Muscle of back (tissue), 13 donors: ENCODE measurements at places on chromosomes 6 and 20. TPM values are rescaled to one million over a fixed set of nuclear protein-coding genes. Genes with fewer than 3 reads are reported as not detected.

The TBXT gene
- polyA plus RNA-seq, result not detected

GRCh38 chr6:144845186-144845585 is 560.1 kb downstream of the UTRN start:
- no peak for DNase-seq

DNA sequence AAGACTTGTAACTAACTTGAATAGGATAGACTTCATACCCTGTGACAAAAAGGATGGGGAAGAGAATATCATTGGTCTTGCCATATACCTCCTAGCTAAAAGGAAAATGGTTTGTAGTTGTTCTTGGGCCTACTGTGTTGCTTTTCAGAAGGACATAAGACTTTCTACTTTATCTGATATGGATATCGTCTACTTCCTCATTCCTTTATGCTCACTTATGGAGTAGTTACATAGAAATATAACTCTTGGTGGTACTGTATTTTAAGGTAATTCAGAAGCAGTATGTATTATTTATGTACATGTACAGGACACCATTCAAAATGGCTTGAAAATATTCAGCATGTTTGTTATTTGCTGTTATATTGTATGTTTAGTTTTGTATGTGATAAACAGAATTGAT is 8.0 kb downstream of the FAM217B start:
- DNase-seq, result no peak

DNA sequence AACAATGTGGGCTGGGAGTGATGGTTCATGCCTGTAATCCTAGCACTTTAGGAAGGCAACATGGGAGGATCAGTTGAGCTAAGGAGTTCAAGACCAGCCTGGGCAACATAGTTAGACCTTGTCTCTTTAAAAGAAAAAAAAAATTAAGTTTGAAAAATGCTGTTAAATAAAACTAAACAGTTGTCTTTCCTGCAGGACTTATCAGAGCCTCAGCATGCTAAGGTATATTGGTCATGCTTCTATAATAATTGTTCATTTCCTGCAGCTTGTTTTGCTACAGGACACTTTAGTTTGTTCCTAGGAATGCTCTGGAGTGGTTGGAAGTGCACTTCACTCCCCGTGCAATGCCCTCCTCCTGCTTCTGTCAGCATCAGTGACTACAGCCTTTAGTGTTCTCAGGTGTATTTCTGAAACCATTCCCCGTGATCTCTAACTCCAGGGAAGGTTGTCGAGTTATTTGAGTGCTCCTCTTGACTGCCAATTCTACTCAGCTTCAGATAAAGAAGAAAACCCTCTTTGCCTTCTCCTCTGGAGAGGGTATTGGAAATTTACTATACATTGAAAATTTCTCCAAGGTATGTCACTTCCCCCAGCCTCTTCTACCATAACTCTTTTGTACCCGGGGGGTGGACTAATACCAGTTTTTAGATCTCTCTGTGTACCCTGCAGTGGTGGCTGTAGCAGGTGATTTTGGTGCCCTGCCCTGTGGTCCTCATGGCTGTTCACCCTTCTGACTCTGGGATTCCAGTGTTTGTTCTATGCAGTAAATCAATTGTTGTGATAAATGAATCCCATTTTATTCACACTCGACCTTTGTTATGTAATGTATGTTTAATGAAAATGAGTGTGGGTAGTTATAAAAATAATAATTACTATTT is 33.8 kb downstream of the NHLRC1 start:
- DNase-seq, result no peak

The BPI gene
- 0.42 TPM for polyA plus RNA-seq

The RAMACL gene
- 0.09 TPM for polyA plus RNA-seq

GRCh38 chr20:41978246-41978790 is 360.1 kb upstream of the CHD6 start:
- no peak for DNase-seq

- no peak for DNase-seq
Observed at GRCh38 chr6:137802408-137803182, 64.5 kb upstream of the TNFAIP3 start.

DNA sequence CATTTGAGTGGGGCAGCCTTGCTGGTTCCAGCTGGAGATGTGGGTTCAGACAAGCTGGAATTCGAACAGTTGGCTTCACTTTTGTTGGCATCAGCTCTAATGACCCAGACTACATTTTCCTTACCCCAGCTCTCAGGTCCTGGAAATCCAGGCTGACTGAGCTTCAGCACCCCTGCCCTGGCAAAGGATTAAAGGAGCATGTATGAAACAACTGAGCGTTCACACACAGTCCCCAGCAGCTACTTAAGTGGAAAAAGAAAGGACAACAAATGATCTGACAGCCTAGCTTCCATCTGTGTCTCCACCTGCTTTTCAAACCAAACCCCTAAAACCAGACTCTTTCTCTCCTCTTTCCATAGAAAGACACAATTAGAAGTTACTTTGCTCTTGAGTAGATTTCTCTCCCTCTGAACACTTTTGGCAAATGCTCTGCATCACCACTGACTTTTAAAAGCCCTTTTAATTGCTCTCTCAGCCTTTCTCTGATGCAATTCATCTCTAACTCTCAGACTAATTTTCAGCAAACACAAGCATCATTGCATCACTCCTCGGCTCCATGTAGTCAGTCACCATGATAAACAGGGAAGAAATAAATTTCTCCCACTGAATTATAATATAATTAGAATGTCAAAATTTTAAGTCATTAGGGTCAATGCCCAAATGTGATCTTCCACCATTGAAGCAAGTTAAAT is 28.1 kb downstream of the ROS1 start:
- DNase-seq, result no peak

- no peak for DNase-seq
Observed at GRCh38 chr20:17427638-17428037, 103.5 kb downstream of the BFSP1 start.

GRCh38 chr6:158818581-158819212 is 471 bp downstream of the EZR start:
- peak; percentile 56 for DNase-seq
